ENCODE measurements at places on chromosomes 2 and 18.

DNA sequence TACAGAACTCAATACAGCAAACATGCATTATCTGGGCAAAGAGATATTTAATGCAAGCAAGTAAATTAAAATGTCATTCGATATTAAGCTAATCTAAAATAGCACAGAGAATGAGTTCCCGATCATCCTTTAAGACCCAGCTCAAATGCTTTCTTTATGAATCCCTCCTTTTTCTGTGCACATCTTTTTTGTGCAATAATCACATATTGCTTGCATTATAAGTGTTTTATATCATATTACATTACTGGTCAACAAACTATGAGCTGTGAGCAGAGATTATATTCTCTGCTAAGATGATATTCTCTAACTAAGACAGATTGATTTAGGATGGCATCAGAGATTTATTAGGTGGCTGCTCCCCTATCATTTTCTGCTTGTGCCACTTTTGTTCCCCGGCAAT is 146.1 kb downstream of the ERBB4 start:
- no peak for DNase-seq

DNA sequence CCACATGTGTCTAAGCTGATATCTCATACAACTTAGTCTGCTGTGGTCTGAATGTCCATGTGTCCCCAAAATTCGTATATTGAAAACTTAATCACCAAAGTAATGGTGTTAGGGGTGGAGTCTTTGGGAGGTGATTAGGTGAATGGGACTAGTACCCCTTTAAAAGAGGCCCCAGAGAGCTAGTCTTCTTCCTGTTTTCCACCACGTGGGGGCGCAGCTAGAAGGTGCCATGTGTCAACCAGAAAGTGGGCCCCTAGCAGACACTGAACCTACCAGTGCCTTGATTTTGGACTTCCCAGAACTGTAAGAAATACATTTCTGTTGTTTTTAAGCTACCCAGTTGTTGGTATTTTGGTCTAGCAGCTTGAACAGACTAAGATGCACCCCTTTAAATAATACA is 86.6 kb downstream of the ASB1 start:
- DNase-seq = peak; percentile 48

GRCh38 chr18:74546751-74547530 is 12.6 kb downstream of the CNDP1 start:
- DNase-seq = no peak

- DNase-seq = no peak
Measured at GRCh38 chr2:26482211-26483026, 4.5 kb upstream of the OTOF start.

- peak; percentile 11 for DNase-seq
Measured at GRCh38 chr2:172726172-172726735, 9.4 kb upstream of the RAPGEF4 start.

DNA sequence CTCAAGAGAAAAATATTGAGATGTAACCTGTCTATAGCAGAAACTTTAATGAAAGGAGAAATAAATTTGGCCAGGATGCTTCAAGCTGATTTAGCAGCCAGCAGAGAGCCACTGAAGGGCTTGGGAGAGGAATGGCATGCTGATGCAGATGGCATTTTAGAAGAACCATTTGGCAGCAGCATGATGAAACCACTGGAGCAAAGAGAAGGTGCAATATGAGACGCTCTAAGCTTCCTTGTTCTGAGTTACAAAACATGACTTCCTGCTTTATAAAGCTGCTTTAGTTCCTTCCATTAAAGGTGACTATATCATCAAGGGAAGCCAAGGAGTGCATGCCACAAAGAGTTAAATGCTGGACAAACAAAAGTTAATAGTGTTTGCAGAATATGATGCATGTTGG is 189.7 kb downstream of the PID1 start:
- no peak for DNase-seq

- DNase-seq = no peak
Measured at GRCh38 chr2:180523621-180524340, 456.6 kb upstream of the UBE2E3 start.

- DNase-seq = no peak
Measured at GRCh38 chr2:210199186-210199765, 26.0 kb downstream of the ACADL start.

- no peak for DNase-seq
Measured at GRCh38 chr2:134413912-134414311, 160.0 kb downstream of the MGAT5 start.

DNA sequence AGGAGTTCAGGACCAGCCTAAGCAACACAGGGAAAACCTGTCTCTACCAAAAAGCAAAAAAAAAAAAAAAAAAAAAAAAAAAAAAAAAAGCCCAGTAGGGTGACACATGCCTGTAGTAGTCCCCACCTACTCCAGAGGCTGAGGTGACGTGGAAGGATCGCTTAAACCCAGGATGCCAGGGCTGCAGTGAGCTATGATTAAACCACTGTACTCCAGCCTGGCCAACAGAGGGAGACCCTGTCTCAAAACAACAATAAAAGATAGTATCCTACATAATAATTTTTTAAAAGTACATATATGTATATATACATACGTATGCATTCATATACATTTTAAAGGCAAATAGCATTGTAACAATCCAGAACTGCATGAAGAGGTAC is 51.7 kb downstream of the SOS1 start:
- no peak for DNase-seq

DNA sequence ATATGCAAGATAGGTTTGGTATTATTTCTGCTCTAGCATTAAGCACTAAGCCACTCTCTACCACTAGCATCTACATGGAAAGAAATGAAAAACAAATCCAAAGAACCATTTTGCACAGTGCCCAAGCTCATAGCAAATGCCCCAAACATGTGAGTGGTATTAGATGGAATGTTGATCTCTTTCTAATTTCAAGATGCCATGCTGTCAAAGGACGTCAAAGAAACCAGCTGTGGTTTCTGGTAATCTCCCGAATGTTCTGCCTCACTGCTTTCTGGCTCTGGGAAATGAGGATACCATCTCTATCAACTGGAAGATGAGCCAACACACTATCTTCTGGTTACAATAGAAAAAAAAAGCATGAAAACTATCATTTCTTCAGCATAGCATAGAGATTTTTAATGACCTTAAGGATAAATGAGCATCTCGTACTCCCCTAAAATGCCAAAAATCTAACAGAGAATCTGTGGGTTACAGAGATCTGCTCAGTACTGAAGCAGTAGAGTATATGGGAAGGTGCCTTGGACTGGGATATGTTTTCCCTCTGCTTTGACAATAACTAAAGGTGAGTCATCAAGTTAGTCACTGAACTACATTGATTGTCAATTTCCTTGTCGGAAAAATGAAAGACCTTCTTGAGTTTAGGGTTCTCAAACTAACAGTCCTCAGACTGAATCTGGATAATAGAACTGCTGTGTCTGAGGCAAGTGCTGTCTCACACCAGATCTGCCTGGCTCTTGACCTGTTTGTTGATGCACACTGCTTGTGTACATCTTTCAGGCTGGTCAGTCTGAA is 244.8 kb upstream of the NCKAP5 start:
- DNase-seq = no peak

DNA sequence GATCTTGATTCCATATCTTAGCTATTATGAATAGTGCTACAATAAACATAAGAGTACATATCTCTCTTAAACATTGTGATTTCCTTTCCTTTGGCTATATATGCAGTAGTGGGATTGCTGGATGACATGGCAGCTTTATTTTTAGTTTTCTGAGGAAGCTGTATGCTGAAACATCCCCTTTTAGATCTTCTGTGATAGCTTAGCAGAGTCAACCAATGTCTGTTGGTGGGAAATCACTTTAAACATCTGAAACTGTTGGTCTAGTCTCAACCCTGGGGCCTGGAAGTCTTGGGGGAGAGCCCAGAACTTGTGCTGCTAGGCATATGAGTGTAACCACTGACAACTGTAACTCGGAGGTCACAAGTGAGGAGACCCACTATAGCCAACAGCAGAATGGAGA is 378.6 kb upstream of the SLC14A2 start:
- no peak for DNase-seq

DNA sequence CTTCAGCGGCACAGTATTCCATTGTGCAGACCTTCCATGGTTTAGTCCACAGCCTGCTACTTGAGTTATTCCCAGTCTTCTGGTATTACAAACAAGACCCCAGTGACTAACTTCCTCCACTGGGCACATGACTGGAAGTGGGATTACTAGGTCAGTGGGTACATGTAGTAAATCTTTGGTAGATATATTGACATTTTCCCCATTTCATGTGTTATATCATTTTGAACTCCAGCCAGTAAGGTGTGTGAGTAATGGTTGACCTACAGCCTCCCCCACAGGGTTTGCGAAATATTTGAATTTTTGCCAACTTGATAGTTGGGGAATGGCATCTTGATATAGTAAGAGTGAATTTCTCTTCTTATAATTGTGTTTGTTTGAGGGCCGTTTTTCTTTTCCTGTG is 58.8 kb downstream of the RNF144A start:
- no peak for DNase-seq

DNA sequence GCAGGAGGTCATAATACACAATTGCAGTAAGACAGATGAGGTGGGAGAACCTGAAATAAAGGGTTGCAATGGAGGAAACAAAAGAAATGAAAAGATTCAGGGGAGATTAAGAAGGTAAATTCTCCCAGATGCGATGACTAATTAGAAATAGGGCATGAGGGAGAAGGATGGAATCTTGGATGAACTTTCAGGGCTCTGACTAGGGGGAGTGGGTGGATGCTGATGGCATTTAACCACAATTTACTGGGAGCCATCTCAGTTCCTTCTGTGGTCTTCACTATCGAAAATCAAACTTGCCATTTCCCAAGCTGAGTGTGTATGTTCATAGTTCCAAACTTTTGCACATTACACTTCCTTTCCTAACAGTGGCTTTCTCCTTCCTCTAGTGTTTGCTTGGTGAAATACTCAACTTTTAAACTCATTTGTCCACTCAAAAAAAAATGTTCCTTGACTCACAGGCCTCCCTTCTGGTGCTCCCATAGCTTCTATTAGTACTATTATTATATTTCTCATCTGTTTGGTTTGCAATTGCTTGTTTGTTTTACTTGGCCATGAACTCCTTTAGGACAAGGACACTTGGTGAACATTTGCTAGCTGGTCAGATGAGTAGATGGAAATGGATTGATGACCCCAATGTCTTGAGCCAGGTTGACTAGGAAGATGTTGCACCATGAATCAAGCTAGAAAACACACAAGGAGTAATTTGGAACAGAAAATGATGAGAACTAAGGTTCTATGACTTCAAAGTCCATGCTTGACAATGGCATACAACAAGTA is 178.5 kb downstream of the DIS3L2 start:
- no peak for DNase-seq

- peak; percentile 16 for DNase-seq
Measured at GRCh38 chr2:172710584-172711047, 25.0 kb upstream of the RAPGEF4 start.

DNA sequence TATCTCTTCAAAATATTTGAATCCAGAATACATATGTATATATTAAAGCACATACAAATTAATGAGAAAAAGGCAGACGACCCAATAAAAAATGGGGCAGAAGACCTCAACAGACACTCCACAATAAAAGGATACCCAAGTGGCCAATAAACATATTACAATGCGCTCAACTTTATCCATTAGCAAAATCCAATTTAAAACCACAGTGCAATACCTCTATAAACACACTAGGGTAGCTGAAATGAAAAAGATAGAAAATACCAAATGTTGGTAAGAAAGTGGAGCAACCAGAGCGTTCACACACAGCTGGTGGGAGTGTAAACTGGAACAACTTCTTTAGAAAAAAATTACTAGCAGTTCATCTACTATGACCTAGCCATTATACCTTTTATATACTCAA is 75.3 kb downstream of the CCDC148 start:
- DNase-seq = no peak

DNA sequence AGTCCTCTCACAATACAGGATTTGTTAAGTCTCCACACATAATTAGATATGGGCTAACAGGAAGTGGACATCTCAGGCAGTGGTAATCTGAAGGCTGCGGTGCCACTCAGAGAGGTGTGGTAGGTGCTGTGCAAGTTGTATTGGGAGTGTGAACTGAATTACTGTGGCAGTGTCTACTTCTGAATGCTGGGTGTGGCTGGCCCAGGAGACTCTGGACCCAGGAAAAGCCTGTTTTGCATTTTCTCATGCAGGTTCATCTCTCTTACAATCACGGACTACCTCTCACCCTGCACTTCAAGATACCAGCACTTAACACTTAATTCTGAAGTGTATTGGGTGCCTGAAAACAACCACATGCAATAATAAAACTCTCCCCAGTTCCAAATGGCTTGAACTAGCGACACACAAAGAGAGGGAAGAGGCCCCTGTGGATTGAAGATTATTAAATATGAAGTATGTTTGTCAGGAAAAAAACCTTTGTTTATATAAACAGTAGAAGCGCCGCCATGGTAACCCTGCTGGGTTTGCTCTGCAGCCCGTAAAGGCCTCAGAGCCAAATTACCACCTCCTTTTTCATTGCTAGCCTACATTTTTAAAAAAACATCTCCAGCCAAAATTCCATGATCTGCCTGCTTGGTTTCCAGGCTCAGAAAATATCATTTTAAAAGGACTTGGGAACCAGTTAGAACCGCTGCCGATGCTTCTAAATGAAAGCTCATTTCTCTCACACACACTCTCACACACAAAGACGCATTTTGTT is 77.5 kb downstream of the GFPT1 start:
- no peak for DNase-seq

DNA sequence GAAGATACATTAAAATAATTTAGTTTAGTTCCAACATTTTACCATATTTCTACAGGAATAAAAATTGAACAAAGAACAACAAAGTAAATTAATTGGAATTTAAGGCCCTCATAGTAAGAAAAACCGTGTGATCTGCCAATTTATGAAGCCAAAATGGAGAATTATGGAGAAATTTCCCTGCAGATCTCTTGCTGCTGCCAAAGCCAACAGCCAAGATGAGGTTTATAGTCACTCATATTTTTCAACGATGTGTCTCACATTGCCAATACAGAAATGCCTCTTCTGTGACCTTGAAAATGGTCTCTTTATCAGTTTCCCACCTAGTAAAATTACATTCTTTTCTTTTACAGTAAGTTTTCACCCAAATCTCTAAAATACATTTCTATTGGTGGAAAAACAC is 317.2 kb upstream of the FIGN start:
- DNase-seq = peak; percentile 51
